Activated CD4-positive, alpha-beta T cell treated with anti-CD3 and anti-CD28 coated beads, Interleukin-2, amount 50 U/mL, for 24 hours (primary cell): ENCODE measurements at places on chromosomes 6 and 20.

DNA sequence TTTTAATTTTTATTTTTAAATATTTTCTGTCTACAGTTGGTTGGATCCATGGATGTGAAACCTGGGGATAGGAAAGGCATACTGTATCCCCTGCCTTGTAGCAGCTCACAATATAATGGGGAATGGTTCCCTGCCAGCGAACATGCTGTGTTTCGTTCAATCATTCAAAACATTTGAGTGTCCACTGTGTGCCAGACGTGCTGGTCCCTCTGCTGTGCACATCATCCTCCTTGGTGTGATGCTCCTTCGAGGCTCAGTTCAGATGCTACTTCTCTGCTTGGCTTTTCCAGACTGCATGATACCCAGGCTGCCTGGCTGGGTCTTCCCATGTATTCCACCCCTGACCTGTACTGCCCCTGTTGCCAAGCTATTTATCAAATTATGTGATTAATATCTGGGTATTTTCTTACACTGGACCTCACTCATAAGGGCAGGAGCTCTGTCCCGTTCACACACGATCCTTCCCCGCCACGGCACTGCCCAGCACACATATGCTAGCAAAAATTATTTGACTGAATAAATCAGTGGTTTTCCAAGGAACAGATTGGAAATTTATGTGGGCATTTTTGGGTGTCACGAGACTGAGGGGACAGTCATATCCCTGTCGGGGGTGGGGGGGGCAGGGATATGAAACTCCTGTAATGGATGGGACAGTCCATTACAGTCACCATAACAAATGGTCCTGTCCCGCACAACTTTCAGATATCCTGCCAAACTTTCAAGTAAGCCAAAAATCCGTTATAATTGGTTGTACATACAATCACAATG, 4.9 kb downstream of the SDCBP2 start:
- no peak for DNase-seq

- DNase-seq: no peak
These were observed 266.3 kb downstream of the EPM2A start for GRCh38 chr6:145469021-145469420.

GRCh38 chr20:45105317-45105716, 4.4 kb upstream of the KCNS1 start:
- DNase-seq: no peak

DNA sequence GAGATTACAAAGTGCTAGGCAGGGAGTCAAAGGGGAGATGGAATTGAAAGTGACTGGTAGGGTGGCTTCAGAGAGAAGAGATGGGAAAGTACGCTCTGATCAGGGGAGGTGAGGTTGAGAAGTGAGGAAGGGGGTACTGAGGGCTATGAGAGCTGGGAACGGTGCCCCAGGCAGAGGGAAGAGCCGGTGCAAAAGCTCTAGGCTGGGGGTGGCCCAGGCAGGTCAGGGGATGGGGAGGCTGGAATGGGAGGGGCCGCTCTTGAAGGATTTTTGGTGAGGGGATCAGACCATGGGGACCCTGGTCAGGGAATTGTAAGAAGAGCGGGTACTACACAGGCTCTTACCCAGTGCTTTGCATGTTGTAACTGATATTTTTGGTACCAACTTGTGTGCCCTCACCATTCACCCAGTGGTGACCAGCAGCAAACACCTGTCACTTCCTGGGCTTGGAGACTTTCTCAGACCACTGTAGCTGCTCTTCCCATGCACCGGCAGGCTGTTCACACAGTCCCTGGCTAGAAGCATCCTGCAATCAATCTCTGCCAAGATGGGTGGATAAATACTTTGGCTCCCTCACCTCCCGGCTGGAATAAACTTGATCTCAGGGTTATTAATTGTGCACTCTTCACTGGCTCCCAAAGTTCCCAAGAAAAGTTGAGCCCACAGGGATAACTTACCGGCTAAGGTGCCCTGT, 24.0 kb downstream of the PCK1 start:
- no peak for DNase-seq

DNA sequence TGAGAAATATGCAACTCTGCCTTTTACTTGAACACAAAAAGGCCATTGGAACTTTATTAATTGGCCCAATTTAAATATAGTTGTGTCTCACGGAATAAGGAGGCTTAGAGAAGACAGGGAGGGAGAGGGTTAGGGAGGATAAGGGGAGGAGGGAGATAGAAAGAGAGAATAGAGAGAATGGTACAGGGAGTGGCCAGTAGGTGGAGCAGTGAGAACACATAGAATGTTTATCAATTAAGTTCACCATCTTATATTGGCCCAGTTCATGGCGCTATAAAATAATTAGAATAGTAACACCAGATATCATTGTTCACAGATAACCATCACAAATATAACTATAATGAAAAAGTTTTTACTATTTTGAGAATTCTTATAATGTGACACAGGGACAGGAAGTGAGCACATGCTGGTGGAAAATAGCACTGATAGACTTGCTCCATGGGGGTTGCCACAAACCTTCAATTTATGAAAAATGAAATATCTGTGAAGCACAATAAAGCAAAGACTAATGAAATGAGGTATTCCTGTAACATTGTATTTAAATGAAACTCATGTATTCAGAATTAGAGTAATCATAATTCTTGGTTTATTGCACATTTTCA, 374.1 kb upstream of the MANEA start:
- DNase-seq: no peak
